CMK (cell line): ENCODE measurements at places on chromosomes 11 and 22.

GRCh38 chr11:86151174-86152005, 82.5 kb upstream of the PICALM start:
- DNase-seq, result peak; percentile 87

DNA sequence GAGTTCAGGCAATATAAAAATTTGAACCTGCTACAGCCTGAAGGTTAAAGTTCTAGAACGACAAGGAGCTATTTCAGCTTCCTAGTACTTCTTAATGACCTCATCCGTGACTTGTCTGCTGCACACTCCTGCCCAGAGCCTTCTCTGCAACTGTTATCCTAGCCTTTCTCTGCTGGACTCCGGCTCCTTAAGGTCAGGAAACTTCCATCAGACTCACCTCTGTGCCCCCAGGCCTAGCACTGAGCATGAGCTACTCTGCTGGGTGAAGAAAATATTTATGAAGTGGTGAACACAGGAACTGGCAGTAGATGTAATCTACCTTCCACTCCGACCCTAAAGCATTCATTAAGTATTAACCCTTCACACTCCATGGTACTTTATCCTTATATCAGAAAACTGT, 18.4 kb downstream of the CSNK2A3 start:
- DNase-seq, result no peak

GRCh38 chr11:7088921-7089320, at the start of gene RBMXL2:
Gene RBMXL2, plus strand, starts transcription at chr11:7088998. Its CDS starts 123 bp downstream, at chr11:7089121.
- no peak for DNase-seq

GRCh38 chr11:3160252-3161031, 4.7 kb downstream of the OSBPL5 start:
- no peak for DNase-seq

DNA sequence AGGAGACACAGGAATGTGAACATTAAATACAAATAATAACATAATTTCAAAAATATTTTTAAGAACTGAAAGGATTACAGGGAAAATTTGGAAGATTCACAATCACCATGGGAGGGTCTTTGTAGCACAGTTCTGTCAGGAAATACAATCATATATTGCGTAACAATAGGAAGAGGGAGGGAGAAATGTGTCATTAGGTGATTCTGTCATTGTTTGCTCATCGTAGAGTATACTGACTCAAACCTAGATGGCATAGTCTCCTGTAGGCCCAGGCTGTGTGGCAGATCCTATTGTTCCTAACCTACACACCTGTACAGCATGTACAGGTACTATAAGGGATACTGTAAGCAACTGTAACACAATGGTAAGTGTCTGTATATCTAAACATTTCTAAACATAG, 330.4 kb downstream of the BRD1 start:
- DNase-seq, result no peak

DNA sequence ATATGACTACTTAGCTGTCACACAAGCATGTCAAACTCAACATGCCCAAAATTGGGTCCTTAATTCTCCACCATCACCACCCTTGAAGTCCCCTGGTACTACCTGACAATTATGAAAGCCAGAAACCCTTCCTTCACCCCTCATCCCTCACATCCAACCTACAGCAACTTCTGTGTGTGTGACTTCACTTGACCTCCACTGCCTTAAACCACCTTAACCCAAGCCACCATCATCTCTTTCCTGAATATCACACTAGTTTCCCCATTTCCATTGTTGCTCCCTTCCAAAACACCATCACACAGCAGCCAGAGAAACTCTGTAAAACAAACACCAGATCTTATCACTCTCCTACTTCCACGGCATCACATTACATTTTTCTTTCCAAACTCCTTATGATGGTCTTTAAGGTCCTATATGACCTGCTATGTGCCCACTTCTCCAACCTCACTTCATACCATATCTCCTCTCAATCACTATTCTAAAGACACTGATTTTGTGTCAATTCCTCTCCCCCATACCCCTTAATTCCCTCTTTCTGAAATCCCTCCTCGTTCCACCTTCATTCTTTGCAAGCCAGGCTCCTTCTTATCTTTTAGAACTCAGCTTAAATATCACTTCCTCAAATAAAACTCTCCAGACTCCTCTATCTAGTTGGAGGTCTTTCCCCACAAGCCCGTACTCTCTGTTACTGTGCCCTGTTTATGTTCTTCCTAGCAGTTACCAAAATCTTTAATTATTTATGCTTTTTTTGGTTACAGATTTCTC, 124.9 kb downstream of the RBFOX2 start:
- no peak for DNase-seq

DNA sequence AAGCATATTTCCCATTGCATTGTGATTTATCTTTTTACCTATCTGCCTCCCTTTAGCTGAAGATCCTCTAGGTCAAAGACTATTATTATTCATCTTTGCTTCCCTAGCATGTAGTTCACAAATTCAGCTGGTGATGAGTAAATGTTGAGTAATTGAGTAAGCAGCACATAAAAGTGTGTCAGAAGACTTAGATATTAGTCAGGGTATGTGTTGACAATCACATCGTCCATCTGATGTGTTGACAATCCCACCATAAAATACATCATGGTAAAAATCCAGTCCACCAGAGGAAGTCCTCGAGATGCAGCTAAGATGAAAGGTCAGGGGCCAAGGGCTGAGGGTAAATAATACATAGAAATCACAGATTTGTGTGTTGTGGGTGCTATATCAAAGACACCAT, 22.9 kb upstream of the ABTB2 start:
- DNase-seq, result no peak

GRCh38 chr11:115244758-115245157, 259.5 kb downstream of the CADM1 start:
- no peak for DNase-seq

GRCh38 chr11:63767267-63767564, 1.4 kb downstream of the ZFTA start:
- no peak for DNase-seq

DNA sequence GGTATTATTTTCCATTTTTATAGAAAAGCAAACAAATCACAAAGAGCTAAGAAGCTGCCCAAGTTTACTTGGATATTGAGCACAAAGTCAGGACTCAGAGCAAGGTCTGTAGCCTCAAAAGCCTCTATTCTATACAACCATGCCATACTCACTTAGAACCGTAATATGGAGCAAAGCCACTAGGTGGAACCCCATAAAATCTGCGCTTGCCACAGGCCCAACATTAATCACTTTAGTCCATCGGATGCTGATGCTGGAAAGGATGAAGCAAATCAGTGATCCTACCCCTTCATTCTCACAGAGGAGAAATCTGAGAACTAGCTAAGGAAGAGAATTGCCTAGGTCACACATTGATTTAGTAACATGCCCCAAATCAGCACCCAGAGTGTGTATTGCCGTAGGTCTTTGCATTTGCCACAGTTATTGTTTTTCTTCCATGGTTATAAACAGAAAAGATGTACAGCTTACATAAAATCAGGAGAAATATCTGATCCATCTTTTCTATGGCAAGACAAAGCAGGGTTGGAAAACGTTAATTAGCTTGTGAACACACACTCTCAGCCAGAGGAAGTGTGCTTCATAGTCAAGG, 56.7 kb upstream of the RAB38 start:
- DNase-seq, result peak; percentile 11

DNA sequence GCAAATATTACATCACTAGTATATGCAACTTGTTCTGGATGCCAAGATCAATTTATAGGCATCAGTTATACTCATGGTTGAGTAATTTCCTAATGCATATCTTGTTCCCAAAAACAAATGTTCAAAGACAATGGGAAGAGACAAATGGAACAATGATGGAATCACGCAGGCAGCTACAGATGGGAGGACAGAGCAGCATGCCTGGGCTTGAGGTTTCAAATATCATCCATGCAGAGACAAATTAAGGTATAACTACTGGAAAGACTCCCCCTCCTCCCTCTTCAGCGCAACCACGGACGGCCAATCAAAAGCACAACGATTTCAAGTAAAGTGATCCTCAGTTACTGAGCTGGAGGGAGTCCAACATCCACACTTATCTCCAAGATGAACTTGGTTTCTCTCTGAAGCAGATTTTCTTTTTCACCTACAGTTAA, 106.8 kb downstream of the CCDC83 start:
- no peak for DNase-seq

- DNase-seq, result no peak
Measured at GRCh38 chr22:49867303-49868265, 13.9 kb downstream of the ZBED4 start.

- no peak for DNase-seq
Measured at GRCh38 chr11:57402188-57403002, 11.9 kb upstream of the PRG2 start.

GRCh38 chr11:116963813-116964212, 126.4 kb upstream of the APOA1 start:
- no peak for DNase-seq

DNA sequence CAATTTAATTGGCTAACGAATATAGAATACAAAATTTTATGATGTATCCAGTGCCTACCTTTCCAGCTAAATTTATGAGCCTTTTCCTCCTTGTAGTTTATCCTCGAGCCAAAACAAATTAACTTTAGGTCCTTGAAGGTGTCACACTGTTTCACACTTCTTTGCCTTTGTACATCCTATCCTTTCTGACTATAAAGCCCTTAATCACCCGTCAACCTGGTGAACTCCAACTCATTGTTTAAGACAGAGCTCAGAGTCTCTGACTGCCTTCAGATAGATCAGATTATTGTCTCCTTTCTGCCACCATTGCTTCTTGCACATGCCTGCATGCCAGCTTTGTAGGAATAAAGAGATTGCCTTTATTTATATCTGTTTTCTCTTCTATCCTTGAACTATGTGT, 58.8 kb downstream of the CNTN5 start:
- DNase-seq, result no peak

- no peak for DNase-seq
Measured at GRCh38 chr11:111378861-111379601, at the start of gene POU2AF1. Gene POU2AF1, minus strand, starts transcription at chr11:111379275. Its CDS starts 98 bp downstream, at chr11:111379177.

- DNase-seq, result no peak
Measured at GRCh38 chr22:48226026-48227013, 1463.9 kb downstream of the TBC1D22A start.

DNA sequence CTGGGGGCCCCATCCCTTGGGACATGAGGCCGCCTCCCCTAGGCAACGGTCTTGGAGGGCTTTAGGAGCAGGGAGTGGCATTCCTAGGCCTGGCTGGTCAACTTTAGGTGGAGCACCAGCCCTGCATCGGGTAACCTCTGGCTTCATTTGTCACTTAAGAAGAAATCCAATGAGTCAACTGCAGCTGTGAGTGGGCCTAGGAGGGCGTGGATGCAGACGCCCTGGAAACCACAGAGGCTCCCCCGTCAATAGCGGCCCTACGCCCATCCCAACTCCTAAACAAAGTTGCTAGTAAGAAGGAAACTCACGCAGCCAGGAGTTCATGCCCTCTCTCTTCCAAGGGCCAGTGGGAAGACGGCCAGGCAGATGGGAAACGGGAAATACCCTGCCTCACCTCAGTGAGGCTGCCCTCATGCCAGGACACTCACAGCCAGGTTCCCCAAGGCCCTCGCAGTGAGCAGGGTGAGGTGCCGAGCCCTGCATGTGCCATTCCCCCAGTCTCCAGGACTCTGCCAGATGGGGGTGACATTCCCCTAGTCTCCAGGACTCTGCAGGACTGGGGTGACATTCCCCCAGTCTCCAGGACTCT, 20.8 kb downstream of the BID start:
- no peak for DNase-seq

- no peak for DNase-seq
Measured at GRCh38 chr11:75996523-75997442, 181.8 kb downstream of the UVRAG start.

GRCh38 chr22:17841836-17842235, 67.6 kb upstream of the BID start:
- DNase-seq, result no peak

DNA sequence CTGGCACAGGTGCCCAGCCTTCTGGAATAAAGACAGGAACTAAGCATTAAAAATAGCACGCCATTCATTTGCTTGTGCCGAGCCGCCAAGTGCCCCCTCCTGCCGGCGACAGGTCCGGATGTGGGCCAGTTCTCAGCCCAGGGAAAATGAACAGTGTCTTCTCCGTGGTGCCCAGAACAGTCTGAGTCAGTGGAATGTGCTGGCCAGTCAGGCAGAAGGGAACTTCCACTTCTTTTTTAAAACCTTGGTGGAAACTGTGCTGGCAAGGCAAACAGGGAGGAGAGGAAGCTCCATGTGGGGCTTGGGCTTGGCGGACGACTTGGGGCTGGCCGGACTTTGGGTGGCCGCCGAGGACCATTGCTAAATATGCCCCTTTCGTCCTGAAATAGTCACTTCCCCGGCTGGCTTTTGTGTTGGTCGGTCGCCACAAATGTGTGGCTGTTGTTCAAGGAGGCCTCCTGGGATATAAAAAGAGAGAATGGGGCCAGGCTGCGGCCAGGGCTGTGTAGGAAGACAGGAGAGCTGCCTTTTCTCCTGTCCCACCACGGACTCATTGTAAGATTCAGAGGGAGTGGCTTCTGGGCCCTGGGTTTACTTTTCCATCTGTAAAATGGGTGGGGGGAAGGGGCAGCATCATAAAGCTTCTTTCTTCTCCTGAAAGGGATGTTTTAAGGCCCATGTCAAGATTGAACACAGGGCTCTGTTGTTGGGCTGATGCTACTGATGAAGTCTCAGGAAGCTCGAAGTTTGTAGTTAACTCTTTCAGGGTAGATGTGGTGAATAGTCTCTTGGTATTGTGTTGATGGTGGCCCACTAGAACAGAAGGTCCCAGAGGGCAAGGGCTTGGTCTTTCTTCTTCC, 101.0 kb downstream of the PTPRJ start:
- DNase-seq, result no peak

DNA sequence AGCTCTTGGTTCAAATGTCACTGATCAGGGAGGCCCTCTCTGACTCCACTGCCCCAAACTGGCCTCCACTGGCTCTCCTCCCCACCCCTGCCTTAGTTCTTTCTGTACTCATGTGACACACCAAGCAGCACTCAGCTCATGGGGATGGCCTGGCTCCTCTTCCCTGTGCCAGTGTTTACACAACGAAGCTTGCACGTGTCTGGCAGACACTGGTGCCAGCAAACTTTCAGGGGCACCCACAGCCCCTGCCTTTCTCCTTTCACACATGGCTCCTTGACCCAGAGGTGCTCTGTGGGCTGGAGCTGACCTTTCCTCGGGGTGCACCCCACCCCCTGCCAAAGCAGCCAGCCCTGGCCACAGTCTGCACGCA, 37.6 kb upstream of the PARVG start:
- no peak for DNase-seq

DNA sequence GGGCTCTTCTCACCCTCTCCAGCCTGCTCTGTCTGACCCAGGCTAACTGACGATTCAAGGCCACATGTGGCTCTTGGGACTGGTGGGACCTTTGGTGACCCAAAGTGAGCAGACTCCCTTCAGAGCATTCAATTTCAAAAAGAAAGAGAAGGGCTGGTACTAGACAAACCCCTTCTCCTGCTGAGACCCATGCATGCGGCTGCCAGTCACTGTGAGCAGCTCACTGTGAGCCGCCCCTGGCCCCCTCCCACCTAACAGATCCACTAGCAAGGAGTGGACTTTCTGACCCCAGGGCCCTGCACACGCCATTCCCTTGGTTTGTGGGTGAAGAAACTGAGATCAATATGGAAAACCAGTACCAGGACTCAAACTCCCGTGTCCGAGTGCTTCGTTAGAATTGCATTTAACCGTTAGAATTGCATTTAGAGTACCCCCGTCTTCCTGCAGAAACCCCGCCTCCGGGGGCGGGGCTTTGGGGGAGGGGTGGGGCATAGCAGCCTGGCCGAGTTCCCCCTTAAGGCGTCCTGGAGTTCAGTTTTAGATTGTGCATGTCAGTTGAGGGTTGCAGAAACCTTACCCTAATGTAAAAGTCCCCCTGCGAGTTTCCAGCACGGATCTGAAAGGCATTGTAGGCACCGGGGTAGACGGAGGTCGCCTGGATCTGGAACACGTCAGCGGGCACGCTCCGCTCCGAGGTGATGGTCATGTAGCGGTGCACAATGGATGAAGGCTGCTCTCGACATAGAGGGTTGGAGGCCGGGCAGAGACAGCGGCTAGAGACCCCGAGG, 5.1 kb downstream of the EFEMP2 start:
- no peak for DNase-seq

- DNase-seq, result no peak
Measured at GRCh38 chr11:93500759-93501158, 42.4 kb downstream of the SMCO4 start.
